ENCODE measurements at places on chromosomes 1 and 21.

- H3K27me3 ChIP-seq = peaks cover 2% of the 10 kb centered on the region
- H3K4me3 ChIP-seq = no peak overlapping the region
- no peak overlapping the region for H3K27ac ChIP-seq
- no peak for DNase-seq
Observed at GRCh38 chr1:6409053-6409452, 10.7 kb downstream of the HES2 start.

DNA sequence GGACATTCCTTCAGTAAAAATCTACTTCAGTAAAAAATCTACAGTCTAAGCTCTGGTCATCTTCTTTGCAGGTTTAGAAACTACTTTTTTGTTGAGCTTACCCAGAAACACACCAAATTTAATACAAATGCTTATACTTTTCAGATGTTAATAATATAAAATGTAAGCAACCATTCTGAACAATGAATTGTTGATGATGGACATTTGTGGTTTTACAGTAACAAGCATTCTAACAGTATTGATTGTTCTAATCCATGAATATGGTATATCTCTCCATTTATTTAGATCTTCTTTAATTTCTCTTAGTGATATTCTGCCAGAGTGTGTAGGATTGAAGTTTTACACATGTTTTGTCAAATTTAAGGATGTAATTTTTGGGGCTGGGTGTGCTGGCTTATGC is 27.0 kb upstream of the SRSF10 start:
- no peaks in the 10 kb centered on the region for H3K36me3 ChIP-seq
- DNase-seq = no peak
- no peaks in the 10 kb centered on the region for H3K27me3 ChIP-seq
- no peak overlapping the region for H3K27ac ChIP-seq
- peaks cover 3% of the 10 kb centered on the region for H3K4me1 ChIP-seq
- no peak overlapping the region for H3K4me3 ChIP-seq

GRCh38 chr1:19450811-19451515 is 34.4 kb downstream of the CAPZB start:
- H3K27me3 ChIP-seq = no peaks in the 10 kb centered on the region
- peak; percentile 73 for DNase-seq
- peaks cover 93% of the 10 kb centered on the region for H3K4me1 ChIP-seq
- peak overlapping the region; percentile 88 for H3K27ac ChIP-seq

GRCh38 chr1:6331543-6332273 is 61.9 kb downstream of the ACOT7 start:
- DNase-seq = no peak
- H3K27me3 ChIP-seq = no peaks in the 10 kb centered on the region
- no peak overlapping the region for H3K4me3 ChIP-seq
- H3K4me1 ChIP-seq = no peaks in the 10 kb centered on the region

DNA sequence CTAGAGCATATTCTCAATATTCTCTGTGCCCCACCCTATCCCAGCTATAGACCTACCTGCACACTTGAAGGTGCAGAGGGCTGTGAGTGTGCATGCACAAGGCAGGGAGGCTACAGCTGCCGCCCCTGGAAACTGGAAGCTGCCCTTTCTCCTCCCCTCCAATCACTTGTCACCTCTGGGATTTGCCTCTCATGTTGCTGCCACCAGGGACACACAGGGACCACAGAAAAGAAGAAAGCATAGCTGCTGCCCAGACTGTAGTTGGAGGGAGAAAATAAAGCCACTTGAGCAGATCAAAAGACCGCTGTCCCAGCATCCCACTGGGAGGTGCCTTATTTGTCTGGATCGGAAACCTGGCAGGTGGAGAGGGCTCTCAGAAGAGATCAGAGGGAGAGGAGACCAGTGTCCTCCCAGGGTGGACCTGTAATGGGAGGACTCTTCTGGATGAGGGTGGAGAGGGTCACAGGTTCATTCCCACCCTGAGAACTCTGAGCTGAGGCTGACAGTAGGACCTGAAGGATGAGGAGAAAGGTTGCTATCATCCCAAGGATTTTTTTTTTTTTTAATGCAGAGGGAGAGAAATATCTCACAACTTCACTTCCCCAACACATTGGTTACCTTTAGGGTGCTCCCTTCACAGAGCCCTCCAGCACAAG is 7.6 kb upstream of the INPP5B start:
- H3K4me3 ChIP-seq = no peak overlapping the region
- no peaks in the 10 kb centered on the region for H3K4me1 ChIP-seq
- no peak for DNase-seq

- no peaks in the 10 kb centered on the region for H3K36me3 ChIP-seq
- H3K27ac ChIP-seq = no peak overlapping the region
- no peak overlapping the region for H3K4me3 ChIP-seq
- H3K4me1 ChIP-seq = no peaks in the 10 kb centered on the region
Observed at GRCh38 chr1:181541458-181541857, 58.1 kb downstream of the CACNA1E start.
